ENCODE measurements at places on chromosomes 4 and X. TPM values are rescaled to one million over a fixed set of nuclear protein-coding genes. Genes with fewer than 3 reads are reported as not detected.

The GRPR gene
- total RNA-seq: not detected

The BST1 gene
- total RNA-seq: 30.3 TPM

The TEC gene
- total RNA-seq: 0.16 TPM

The HCCS gene
- total RNA-seq: 17.3 TPM

The RHOXF2 gene
- not detected for total RNA-seq

The TXK gene
- not detected for total RNA-seq

The UXT gene
- total RNA-seq: 123 TPM

The TCEAL5 gene
- total RNA-seq: not detected

The LONRF3 gene
- total RNA-seq: not detected

The FRAS1 gene
- 10.0 TPM for total RNA-seq

The SEPSECS gene
- total RNA-seq: 6.1 TPM

The SH2D1A gene
- total RNA-seq: not detected
